ENCODE measurements at places on chromosomes 6 and 20.

DNA sequence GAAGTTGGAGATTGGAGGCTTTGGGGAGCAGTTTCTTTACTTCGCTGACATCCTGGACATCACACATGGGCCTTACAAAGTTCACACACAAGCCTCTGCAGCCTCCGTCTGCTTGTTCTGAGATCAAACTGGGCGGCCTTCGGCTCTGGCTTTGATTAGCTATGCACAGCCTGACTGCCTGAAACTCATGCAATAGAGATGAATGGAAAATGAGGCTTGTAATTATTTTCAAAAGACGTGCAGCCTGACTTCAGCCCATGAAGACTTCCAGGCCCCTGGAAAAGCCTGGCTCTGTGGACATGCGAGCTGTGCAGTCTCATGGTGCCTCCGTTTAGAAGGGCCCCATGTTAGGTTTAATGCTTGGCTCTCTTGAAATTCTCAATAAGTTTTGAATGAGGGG is 480.5 kb upstream of the SULF2 start:
- no peak for DNase-seq

DNA sequence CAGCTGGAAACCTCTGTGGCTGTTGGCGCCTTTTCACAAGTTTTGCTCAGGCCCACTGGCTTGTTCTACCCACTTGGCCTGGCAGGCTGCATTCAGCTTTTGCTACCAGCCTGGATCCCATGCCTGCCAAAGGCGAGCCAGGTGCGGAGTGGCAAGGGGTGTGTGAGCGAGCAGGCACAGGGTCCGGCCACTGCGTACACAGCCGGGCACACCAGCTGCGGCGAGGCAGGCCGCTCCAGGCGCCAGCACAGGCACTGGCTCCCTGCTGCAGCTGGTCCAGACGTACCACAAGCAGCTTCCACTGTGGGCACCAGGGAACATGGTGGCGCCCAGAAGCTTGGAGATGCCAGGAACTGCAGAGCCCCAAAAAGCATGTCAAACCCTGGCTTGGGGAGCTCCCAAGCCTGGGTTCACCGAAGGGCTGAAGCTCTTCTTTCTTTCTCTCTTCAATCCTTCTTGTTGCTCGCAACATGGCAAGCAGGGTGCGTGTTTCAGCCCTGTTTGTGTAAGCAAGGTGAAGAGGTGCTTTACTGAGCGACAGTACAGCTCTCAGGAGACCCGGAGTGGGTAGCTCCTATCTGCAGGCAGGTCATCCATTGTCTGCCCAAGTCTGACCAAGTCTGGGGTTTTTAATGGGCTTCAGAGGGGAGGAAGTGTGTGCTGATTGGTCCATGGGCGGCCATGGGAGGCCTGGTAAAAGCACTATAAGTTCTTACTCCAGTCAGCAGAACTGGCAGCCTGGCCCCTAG is 32.6 kb upstream of the GRM4 start:
- DNase-seq, result no peak

- DNase-seq, result no peak
These were observed 41.0 kb downstream of the POU3F2 start for GRCh38 chr6:98875375-98875774.

- no peak for DNase-seq
These were observed 316.6 kb downstream of the THBS2 start for GRCh38 chr6:168937054-168937453.

- no peak for DNase-seq
These were observed 447.9 kb downstream of the HTR1B start for GRCh38 chr6:77015350-77015749.

GRCh38 chr6:129774697-129775447 is 64.9 kb upstream of the ARHGAP18 start:
- peak; percentile 73 for DNase-seq

DNA sequence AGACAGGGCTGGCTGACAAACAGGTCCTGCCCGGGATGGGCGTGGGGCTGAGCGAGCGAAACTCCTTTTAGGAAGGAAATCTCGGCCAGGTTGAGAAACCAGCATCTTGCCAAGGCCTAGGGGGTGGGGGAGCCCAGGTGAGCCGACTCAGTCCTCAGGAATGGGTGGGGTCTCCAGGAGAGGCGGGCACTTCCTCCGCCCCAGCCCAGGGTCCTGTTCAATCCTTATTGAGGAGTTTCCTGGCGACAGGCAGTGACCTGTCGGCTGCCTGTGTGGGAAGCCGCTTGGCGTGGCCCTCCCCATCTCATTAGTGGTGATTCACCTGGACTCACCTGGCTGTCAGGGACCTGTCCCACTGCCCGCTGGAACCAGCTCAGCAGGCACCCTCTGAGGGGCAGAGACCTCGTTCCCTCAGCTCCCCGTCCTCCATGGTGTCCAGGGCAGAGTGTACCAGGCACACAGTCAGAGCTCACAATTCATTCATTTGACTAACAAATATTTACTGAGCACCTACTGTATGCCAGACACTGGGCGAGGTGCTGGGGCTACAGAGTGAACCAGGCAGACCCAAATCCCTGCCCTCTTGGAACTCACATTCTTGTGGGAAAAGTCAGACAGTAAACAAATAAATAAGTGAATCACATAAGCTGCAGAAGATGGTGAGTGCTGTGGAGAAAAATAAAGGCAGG is 51.1 kb downstream of the FGD2 start:
- DNase-seq, result no peak

DNA sequence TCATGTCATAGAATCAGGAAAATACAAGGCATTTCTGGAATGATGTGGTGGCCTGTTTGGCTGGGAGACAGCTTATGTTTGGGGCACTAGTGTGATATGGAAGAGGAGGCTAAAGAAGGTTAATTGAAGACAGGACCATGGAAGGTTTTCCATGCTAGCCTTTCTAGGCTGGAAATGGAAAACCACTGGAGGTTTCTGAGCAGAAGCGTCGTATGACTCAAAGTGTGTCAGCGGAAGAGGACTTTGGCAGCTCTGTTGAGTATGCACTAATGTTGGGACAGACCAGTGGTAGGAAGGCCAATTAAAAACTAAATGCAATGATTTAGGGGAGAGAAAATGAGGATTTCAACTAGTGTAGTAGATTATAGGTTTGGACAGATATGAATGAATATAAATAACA is 413.1 kb downstream of the PLCB1 start:
- DNase-seq, result no peak

- DNase-seq, result no peak
These were observed 70.4 kb upstream of the FUCA2 start for GRCh38 chr6:143581835-143582480.

GRCh38 chr20:47944682-47945081 is 159.4 kb upstream of the SULF2 start:
- DNase-seq, result no peak

GRCh38 chr6:41689171-41690008 is 46.0 kb downstream of the TFEB start:
- no peak for DNase-seq

DNA sequence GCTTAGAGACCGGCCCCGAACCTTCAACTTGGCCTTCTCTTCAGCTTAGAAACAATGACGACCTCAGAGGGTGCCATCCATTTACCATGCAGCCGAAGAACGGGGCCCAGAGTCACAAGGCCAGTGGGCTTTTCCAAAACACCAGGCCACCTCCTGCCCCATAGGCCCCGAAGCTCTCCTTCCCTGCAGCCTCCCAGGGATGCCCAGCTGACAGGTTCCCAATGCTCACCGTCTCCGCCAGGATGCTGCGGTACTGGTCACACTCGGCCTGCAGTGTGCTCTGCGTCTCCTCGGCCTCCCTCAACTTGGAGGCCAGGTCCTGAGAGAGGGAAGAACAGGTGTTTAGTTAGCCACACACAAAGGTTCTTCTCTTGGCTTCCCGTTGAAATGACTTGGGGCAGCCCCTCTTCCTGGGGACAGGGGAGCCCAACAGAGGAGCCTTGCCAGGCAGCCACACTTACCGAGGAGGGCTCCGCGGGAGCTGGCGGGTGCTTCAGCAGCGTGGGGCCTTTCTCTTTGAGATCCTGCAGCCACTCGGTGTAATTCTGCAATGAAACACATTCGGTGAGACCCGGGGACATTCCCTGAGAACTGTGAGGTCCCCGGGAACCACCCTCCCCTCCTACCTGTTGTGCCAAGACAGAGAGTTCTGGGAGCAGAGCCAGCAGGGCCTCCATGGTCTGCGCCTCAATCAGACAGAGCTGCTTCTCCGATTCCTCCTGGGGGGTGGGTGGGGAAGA is 51.5 kb downstream of the DSTN start:
- no peak for DNase-seq

DNA sequence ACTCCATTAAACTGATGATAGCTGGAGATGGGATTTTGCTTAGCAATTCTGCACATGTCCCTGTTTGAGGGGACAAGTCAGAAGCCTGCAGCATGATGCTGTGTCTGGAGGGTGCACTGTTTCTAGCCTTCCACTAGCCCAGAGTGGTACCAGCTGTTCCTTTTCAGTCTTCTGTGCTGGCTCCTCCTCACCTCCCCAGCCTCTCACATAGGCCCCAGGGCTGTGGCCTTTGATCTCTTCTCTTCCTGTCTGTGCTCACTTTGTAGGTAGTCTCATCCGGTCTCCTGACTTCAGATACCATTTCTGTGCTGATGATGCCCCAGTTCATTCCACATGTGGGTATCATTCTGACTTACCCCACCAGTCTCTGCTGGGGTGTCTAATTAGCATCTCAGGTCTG is 126.3 kb downstream of the HIVEP1 start:
- no peak for DNase-seq

DNA sequence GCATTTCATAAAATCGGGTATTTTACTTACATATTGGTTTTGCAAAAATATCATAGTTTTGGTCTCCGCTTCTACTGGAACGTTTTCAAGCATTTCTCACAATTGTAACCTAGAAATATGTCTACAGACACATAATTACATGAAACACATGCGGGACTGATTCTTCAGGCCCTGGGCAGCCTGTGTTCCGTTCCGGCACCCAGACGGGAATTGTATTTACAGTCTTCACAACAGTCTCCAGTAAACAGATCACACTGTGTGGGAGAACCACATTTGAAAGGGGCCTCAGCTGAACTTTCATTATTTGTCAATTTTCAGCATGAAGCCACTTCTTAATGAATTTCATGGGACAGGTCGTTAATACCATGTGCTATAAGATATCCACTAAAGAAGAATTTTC is 196.9 kb downstream of the DST start:
- DNase-seq, result no peak

GRCh38 chr6:113190170-113190569 is 667.0 kb upstream of the MARCKS start:
- DNase-seq, result peak; percentile 1

GRCh38 chr20:13788167-13788834 is 3.5 kb downstream of the NDUFAF5 start:
- peak; percentile 68 for DNase-seq

DNA sequence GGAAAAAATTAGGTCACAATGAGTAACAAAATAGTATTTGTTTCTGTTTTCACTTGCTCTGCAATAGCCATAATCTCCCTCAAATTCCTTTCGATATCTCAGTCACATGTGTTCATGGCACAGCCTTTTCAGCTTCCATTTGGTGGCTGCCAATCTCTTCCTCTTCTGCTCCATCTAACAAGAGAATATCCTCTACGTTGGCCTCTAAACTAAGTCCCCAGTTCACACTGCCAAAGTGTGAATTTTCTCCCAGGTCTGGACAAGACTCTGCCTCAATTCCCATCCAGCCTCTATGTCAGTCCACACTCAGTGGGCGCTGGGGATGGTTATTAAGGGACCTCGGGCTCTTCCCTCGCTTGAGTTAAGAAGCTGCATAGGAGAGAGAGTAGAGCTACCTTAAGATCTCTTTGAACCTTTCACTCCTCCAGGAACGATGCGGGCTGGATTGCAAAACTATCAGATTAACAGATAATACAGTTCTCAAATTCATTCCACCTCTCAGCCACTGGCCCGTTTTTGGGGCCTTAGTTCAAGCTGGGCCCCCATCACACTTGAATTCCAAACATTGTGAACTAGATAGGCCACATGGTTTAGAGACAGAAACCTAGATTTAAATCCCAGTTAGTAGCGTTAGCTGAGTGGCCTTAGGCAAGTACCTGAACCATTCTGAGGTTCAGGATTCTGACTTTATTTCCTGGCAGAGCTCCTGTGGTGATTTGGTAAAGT is 250.2 kb upstream of the QKI start:
- no peak for DNase-seq

DNA sequence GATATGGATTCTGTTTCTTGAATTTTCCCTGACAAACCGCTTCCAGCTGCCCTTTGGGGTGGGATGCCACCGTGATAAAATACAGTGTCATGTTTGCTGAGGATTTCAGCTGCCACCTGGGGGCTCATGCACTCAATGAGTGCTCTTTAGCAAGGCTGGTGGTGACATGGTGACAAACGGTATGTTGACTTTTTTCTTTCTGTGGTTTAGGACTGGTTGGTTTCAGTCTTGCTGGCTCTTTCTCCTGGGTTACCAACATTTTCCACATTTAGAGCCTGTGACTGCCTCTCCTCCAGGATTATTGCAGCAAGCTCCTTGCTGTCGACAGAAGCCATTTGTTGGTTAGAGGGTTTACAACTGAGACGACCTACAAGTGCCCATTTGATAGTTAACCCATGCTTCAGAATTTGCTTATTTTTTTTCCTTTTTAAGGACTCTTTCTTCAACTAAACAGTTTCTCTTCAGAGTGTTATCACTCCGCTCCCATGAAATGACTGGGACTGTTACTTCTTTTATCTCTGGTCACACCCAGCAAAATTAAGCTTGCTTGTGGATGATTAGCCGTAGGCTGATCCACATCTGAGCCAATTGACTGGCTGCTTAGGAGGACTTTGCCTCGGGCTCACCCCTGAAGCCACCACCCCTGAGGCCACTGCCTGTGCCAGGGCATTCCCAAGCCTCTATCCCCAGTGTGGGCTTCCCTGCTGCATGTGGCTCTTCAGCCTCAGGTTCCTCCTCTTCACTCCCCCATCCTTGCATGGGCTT is 48.4 kb upstream of the CDYL start:
- DNase-seq, result peak; percentile 50

GRCh38 chr20:48387675-48388074 is 440.1 kb downstream of the PREX1 start:
- no peak for DNase-seq

GRCh38 chr6:73954881-73955280 is 258.9 kb downstream of the CD109 start:
- no peak for DNase-seq

DNA sequence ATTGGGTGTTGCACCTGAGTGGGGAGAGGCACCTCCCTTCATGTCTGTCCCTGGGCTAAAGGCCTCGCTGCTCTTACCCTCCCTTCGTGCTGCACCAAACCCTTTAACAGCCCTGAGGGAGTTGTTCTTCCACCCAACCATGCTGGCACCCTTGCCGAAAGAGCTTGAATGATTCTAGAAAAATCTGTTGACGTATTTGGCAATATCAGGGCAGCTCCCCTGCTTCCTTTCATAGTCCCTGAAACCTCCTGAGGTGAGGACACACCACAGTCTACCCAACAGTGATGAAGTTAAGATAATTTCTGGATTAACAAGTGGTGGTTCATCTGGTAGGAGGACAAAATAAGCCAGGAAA is 15.3 kb downstream of the CD83 start:
- no peak for DNase-seq

- DNase-seq, result no peak
These were observed 81.7 kb downstream of the ARHGAP18 start for GRCh38 chr6:129628101-129628815.

- DNase-seq, result no peak
These were observed 86.2 kb downstream of the AHI1 start for GRCh38 chr6:135411339-135411738.

- DNase-seq, result no peak
These were observed 917 bp upstream of the TEAD3 start for GRCh38 chr6:35497571-35498421.

All from NCI-H2081 (cell line).